Activated CD8-positive, alpha-beta T cell treated with anti-CD3 and anti-CD28 coated beads for 36 hours (primary cell): ENCODE measurements at places on chromosomes 16 and 17. TPM values are rescaled to one million over a fixed set of nuclear protein-coding genes. Genes with fewer than 3 reads are reported as not detected.

- no peaks in the 10 kb centered on the region for H3K4me1 ChIP-seq
- no peak for DNase-seq
- no peak overlapping the region for H3K4me3 ChIP-seq
- H3K27ac ChIP-seq, result no peak overlapping the region
- H3K36me3 ChIP-seq, result no peaks in the 10 kb centered on the region
- no peaks in the 10 kb centered on the region for H3K27me3 ChIP-seq
Measured at GRCh38 chr17:61002316-61002736, 324.7 kb downstream of the BCAS3 start.

Gene SLC12A3
- not detected for total RNA-seq

DNA sequence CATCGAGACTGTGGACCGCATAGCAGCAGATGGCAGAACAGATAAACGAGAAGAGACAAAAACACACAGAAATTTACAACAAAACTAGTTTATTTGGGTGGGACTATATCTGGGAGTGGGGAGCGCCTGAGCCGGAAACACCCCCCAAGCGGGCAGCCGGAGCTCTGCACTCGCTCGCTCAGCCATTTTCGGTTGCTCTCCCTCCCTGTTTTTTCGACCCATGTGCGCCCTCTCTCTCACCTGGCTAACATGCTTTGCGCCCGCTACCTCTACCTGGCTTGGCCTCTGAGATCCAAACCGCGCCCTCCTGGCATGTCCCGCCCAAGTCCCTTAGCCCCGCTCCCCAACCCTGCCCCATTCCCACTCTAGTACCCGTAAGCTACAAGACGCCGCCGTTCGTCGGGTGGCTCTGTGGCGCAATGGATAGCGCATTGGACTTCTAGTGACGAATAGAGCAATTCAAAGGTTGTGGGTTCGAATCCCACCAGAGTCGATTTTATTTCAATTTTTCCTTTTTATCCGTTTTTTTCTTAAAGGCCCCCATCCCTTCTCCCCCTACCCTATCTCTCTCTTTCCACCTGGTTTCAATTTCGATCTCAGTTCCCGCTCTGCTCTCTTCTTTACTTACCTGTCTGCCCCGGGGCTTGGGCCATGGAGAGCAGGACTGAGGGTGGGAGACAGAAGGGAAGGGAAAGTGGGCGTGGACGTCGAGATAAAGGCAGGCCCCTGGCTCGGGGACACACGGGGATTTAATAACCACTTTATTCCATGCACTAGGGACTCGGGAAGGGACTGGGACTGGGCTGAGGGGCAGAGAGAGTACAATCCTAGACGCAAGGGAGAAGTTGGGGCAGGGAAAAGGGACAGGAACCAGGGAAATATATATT is 2.4 kb upstream of the ALOXE3 start:
- peak; percentile 86 for DNase-seq
- peaks cover 41% of the 10 kb centered on the region for H3K27me3 ChIP-seq

Gene FOXL1
- not detected for total RNA-seq

Gene IKZF3
- total RNA-seq, result 52.2 TPM

Gene BTBD17
- not detected for total RNA-seq

Gene TK2
- total RNA-seq, result 4.4 TPM
